ENCODE measurements at places on chromosomes 3 and 15.
A peak's percentile ranks its signal among the peaks of the same experiment; 100 is the strongest.

- DNase-seq = no peak
These were observed 15.8 kb upstream of the NSMCE3 start for GRCh38 chr15:29285386-29285785.

GRCh38 chr3:150324788-150325187 is 83.3 kb upstream of the TSC22D2 start:
- DNase-seq = no peak

- DNase-seq = peak; percentile 97
These were observed at the start of gene ANKRD28 for GRCh38 chr3:15797642-15798303. ANKRD28 (minus strand) TSS chr3:15797979; CDS start chr3:15796521, 1,458 bp downstream.

DNA sequence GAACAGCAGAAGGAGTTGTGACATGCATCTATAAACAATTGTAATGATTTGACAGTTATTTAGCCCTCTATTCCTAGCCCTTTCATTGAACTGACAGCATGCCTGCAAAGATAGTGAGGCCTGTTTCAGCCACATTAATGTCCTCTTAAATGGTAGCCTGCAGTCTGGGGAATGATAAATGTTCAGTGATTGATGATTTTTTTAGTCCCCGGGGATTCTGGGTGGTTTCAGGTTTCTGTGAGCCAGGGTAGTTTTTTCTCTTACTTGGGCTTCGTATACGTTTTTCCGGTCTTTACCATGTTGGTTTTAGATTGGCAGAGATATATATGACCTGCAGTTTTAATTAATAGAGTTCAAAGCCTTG is 172.0 kb downstream of the TCF12 start:
- no peak for DNase-seq

DNA sequence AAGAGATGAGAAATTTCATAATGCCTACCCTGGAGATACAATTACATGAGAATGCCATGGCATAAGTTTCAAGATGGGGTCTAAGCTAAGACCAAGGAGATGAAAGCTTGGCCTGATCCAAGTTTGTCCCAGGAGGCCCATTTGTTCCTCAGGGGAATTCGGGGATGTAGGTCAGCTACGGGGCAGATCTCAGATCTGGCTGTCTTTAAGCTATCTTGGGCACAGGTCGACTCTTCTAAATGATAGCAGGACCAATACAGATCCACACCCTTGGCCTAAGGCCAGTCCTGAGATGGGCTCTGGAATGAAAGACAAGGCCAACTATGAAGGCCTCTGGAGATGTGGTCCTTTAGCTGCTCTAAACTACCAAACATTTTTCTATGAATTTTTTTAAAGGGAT is 16.6 kb downstream of the ABI3BP start:
- DNase-seq = no peak

- peak; percentile 44 for DNase-seq
These were observed 26.2 kb downstream of the ATOSA start for GRCh38 chr15:52652984-52653383.
